ENCODE measurements at places on chromosomes 1 and 21.

DNA sequence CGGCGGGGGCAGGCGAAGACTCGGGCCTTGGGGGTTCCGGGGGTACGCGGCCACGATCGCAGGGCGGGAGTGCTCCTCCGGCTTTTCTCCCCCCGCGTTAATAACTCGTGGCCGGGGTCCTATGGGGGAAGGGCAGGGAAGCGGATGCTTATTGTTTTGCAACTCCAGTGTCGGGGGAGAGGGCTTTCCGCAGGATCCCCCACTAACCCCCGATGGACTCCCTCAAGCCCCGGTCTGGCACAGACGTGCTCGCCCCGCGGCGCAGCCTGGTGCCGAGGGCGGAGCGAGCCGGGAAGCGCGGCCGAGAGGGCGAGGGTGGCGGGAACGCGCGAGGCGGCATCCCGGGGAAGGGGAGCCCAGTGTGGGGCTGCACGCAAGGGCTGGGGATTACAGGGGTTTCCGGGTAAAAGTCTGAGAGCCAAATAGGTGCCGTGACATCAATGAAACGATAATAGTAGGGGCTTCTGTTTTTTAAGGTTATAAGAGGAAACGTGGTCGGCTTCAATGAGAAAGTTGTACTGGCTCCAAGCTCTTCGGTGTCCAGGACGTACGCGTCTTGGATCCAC lies 772 bp downstream of the UCK2 start:
- peaks cover 13% of the 10 kb centered on the region for H3K4me1 ChIP-seq
- peak overlapping the region; percentile 66 for H3K4me3 ChIP-seq
- peak; percentile 84 for DNase-seq
- peak overlapping the region; percentile 88 for H3K27ac ChIP-seq

- H3K4me1 ChIP-seq: no peaks in the 10 kb centered on the region
- DNase-seq: no peak
- H3K4me3 ChIP-seq: no peak overlapping the region
- H3K27me3 ChIP-seq: no peaks in the 10 kb centered on the region
- H3K27ac ChIP-seq: no peak overlapping the region
- no peaks in the 10 kb centered on the region for H3K36me3 ChIP-seq
These were observed 414.3 kb downstream of the SETD4 start for GRCh38 chr21:35645991-35646390.

- DNase-seq: no peak
- H3K27ac ChIP-seq: no peak overlapping the region
- H3K4me3 ChIP-seq: no peak overlapping the region
- H3K36me3 ChIP-seq: no peaks in the 10 kb centered on the region
- no peaks in the 10 kb centered on the region for H3K27me3 ChIP-seq
These were observed 67.3 kb downstream of the URB2 start for GRCh38 chr1:229693129-229693900.

GRCh38 chr1:245054105-245054504 lies 100.7 kb upstream of the KIF26B start:
- no peaks in the 10 kb centered on the region for H3K27me3 ChIP-seq
- H3K27ac ChIP-seq: no peak overlapping the region
- no peaks in the 10 kb centered on the region for H3K36me3 ChIP-seq

GRCh38 chr21:15259824-15260223 lies 195.0 kb upstream of the NRIP1 start:
- no peaks in the 10 kb centered on the region for H3K36me3 ChIP-seq
- no peaks in the 10 kb centered on the region for H3K27me3 ChIP-seq
- no peaks in the 10 kb centered on the region for H3K4me1 ChIP-seq
- DNase-seq: no peak

DNA sequence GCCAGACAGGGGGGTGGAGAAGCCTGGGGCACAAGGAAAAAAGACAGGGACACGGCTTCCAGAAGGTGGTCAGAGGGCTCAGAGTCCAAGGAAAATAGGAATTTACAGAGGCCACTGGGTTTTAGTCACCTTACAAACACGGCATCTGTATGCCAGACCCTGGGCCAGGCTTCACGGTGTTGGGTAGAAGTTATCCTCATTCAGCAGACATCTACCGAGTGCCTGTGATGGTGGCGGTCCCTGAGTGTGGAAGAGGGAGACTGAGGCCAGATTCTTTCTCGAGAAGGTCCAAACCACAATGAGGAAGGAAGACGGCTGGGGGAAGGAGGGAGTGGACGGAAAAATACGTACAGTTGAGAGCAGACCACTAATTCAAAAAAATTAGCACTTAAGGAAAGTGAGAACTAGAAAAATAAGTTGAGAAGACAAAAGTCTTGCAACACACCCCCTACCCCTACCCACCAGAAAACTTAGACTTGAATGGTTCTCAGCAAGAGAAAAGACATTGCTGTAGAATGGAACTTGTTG lies 864 bp upstream of the BTG2 start:
- peaks cover 10% of the 10 kb centered on the region for H3K36me3 ChIP-seq
- peak overlapping the region; percentile 94 for H3K4me3 ChIP-seq
- no peaks in the 10 kb centered on the region for H3K27me3 ChIP-seq
- peaks cover 36% of the 10 kb centered on the region for H3K4me1 ChIP-seq
- H3K27ac ChIP-seq: peak overlapping the region; percentile 88
